ENCODE measurements at places on chromosomes 5 and 9. TPM values are rescaled to one million over a fixed set of nuclear protein-coding genes. Genes with fewer than 3 reads are reported as not detected.

CYSTM1 gene
- polyA plus RNA-seq: 13.0 TPM

GRCh38 chr9:21994556-21995005 lies at the start of gene CDKN2B-AS1:
CDKN2B-AS1 (plus strand) TSS chr9:21994791.
- no peak for DNase-seq
- H3K27ac ChIP-seq: peak within 1 kb of the TSS; percentile 98
- H3K27me3 ChIP-seq: peaks cover 19% of the 10 kb centered on the region
- H3K36me3 ChIP-seq: peaks cover 7% of the 10 kb centered on the region
- peak within 1 kb of the TSS; percentile 94 for H3K4me3 ChIP-seq

FAM163B gene
- polyA plus RNA-seq: not detected

TRPM3 gene
- not detected for polyA plus RNA-seq

FCN2 gene
- polyA plus RNA-seq: not detected

DNA sequence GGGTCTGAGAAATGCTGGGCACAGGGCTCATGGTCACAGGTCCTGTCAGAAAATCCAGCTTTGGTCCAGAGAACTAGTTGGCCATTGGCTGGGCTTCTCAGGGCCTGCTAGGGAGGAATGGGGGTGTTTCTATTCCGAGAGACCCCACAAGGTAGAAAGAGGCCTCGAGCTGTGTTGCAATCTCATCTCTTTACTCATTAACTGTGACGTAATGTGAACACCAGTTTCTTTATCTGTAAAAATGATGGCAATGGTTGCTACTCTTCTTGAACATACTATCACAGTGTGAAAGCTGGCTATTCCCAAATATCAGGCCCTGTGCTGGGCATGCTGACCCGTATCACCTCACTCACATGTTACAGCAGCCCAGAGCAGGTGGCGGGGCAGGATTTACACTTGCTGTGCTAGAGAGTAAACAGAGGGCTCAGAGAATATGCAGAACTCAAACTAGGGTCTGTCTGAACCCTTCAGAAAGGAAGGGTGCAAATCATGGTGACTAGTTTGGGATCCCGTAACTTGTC lies 35.7 kb upstream of the SLC25A51 start:
- no peaks in the 10 kb centered on the region for H3K4me1 ChIP-seq
- no peak overlapping the region for H3K27ac ChIP-seq
- H3K36me3 ChIP-seq: no peaks in the 10 kb centered on the region
- H3K27me3 ChIP-seq: peaks cover 3% of the 10 kb centered on the region

PCDH12 gene
- not detected for polyA plus RNA-seq

DNA sequence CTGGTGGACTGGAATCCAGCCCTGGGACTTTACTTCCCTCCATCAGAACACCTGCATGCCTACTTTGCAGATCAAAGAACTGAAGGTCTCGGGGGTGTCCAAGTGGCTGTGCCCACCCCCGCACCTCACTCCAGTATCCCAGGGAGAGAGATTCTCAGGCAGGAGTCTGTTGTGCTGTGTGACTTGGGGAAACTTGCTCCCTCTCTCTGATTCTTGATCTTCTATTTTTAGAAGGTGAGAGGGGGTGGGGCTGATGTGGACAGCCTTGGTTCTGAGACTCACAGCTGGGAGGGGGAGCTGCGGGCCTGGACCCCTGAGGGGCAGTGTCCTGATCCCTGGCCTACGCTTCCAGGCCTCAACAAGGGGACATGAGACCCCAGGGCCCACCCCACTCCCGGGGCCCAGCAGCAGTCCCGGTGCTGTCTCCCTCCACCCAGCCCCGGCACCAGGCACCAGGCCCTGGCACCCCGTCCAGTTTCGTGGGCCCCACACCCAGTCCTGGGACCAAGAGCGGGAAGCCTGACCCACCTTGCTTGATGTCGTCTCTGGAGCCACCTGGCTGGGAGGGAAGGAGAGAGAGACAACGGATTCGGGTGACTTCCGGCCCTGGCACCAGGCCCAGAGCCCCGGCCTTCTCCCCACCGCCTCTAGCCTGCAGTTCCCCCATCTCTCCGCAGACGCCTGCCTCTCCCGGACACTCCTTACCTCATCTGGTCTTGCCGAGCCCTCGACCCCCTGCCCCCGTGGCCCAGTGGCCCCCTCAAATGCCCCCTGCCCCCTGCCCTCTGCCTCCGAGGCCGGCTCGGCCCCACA lies 74.0 kb upstream of the SPTLC1 start:
- DNase-seq: no peak
- H3K27ac ChIP-seq: no peak overlapping the region
- H3K4me3 ChIP-seq: no peak overlapping the region
- H3K27me3 ChIP-seq: peaks cover 8% of the 10 kb centered on the region

DNA sequence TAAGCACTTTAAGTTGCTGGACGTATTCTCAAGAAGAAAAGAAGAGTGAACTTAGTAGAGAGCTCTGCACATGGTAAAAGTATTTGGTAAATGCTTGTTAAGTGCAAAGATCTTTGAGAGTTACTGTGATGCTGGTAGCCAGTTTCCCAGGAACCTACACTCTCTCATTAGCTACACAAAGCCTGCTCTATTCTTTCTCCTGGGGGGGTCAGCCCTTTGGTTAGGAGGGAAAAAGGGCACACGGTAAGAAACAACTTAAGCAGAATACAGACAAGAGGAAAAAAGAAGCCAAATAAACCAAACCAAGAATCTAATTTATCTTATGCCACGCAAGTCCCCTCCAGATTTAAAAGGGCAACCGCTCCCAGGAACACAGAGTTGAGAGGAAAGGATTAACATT lies 1100.1 kb upstream of the CDH10 start:
- no peaks in the 10 kb centered on the region for H3K27me3 ChIP-seq
- H3K4me3 ChIP-seq: no peak overlapping the region
- no peak for DNase-seq
- H3K4me1 ChIP-seq: no peaks in the 10 kb centered on the region
- no peak overlapping the region for H3K27ac ChIP-seq

CYSRT1 gene
- not detected for polyA plus RNA-seq

DNA sequence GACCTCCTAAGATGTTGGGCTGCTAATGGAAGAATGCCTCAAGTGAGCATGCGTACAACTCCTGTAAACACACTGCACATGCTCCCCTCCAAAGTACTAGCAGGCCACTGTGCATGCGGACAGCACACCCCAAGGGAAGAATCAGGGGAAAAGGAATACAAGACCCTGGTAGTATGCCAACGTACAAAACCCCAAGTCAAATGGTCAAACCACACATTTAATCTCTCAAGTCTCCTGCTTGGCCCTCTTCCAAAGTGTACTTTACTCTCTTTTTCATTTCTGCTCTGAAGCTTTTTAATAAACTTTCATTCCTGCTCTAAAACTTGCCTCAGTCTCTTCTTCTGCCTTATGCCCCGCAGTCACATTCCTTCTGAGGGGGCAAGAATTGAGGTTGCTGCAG lies 466.4 kb downstream of the DMRTA1 start:
- no peak overlapping the region for H3K27ac ChIP-seq
- no peaks in the 10 kb centered on the region for H3K4me1 ChIP-seq
- H3K27me3 ChIP-seq: no peaks in the 10 kb centered on the region
- H3K4me3 ChIP-seq: no peak overlapping the region

ARHGAP26 gene
- 3.7 TPM for polyA plus RNA-seq

TRAF1 gene
- 0.89 TPM for polyA plus RNA-seq

TMEM171 gene
- not detected for polyA plus RNA-seq

GRCh38 chr9:22036866-22037626 lies 27.9 kb upstream of the CDKN2B start:
- H3K36me3 ChIP-seq: no peaks in the 10 kb centered on the region
- DNase-seq: no peak
- peaks cover 7% of the 10 kb centered on the region for H3K4me1 ChIP-seq
- H3K27ac ChIP-seq: no peak overlapping the region

- no peak for DNase-seq
- H3K27me3 ChIP-seq: peaks cover 8% of the 10 kb centered on the region
- H3K4me1 ChIP-seq: no peaks in the 10 kb centered on the region
- H3K27ac ChIP-seq: no peak overlapping the region
- no peaks in the 10 kb centered on the region for H3K36me3 ChIP-seq
- no peak overlapping the region for H3K4me3 ChIP-seq
Measured at GRCh38 chr9:38250279-38251035, 142.0 kb upstream of the ALDH1B1 start.

GRCh38 chr5:80860924-80861613 lies 99.1 kb upstream of the RASGRF2 start:
- no peak for DNase-seq
- no peaks in the 10 kb centered on the region for H3K4me1 ChIP-seq
- no peak overlapping the region for H3K27ac ChIP-seq
- peaks cover 50% of the 10 kb centered on the region for H3K36me3 ChIP-seq

- H3K27me3 ChIP-seq: peaks cover 13% of the 10 kb centered on the region
- no peak overlapping the region for H3K4me3 ChIP-seq
- peaks cover 6% of the 10 kb centered on the region for H3K36me3 ChIP-seq
- no peak for DNase-seq
- no peak overlapping the region for H3K27ac ChIP-seq
- H3K4me1 ChIP-seq: no peaks in the 10 kb centered on the region
Measured at GRCh38 chr9:91001146-91001611, 199.6 kb downstream of the SYK start.

DNA sequence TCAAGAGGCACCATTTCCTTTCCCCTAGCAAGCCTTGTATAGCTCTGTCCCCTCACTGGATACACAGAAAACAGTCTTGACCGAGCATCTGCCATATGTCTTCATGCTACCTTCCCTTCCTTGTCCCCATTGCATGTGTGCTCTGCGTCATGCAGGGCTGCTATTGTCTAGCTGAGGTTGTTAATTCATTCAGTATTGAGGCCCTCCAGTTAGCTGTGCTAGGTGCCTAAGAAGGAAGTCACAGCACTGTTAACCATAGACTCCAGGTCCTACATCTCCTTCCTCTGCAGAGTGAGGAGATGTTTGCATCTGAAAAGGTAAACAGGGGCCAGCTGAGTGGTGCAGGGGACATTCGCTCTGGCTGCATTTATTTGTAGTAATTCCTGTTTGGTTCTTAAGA lies 48.2 kb downstream of the SLC1A3 start:
- no peak for DNase-seq
- no peaks in the 10 kb centered on the region for H3K4me1 ChIP-seq
- no peak overlapping the region for H3K27ac ChIP-seq
- no peak overlapping the region for H3K4me3 ChIP-seq
- no peaks in the 10 kb centered on the region for H3K36me3 ChIP-seq

GRCh38 chr5:61697809-61698558 lies 365.9 kb downstream of the ZSWIM6 start:
- H3K36me3 ChIP-seq: no peaks in the 10 kb centered on the region
- no peak overlapping the region for H3K4me3 ChIP-seq
- H3K4me1 ChIP-seq: no peaks in the 10 kb centered on the region
- no peaks in the 10 kb centered on the region for H3K27me3 ChIP-seq
- no peak for DNase-seq

STPG3 gene
- polyA plus RNA-seq: not detected

ZDHHC11 gene
- not detected for polyA plus RNA-seq

KIF4B gene
- polyA plus RNA-seq: not detected

UTP15 gene
- polyA plus RNA-seq: 6.2 TPM

- no peaks in the 10 kb centered on the region for H3K36me3 ChIP-seq
- DNase-seq: no peak
- peaks cover 13% of the 10 kb centered on the region for H3K4me1 ChIP-seq
- no peak overlapping the region for H3K4me3 ChIP-seq
Measured at GRCh38 chr5:55338810-55339243, 31.0 kb downstream of the MTREX start.

WDR38 gene
- not detected for polyA plus RNA-seq

- DNase-seq: no peak
- no peak overlapping the region for H3K27ac ChIP-seq
- no peaks in the 10 kb centered on the region for H3K36me3 ChIP-seq
- H3K27me3 ChIP-seq: no peaks in the 10 kb centered on the region
Measured at GRCh38 chr9:123348317-123348992, 7.5 kb upstream of the CRB2 start.

GRCh38 chr9:124291801-124292396 lies 34.1 kb downstream of the NEK6 start:
- peak overlapping the region; percentile 96 for H3K27ac ChIP-seq
- H3K4me1 ChIP-seq: peaks cover 47% of the 10 kb centered on the region
- H3K4me3 ChIP-seq: peak overlapping the region; percentile 57
- no peaks in the 10 kb centered on the region for H3K27me3 ChIP-seq
- H3K36me3 ChIP-seq: no peaks in the 10 kb centered on the region

DNA sequence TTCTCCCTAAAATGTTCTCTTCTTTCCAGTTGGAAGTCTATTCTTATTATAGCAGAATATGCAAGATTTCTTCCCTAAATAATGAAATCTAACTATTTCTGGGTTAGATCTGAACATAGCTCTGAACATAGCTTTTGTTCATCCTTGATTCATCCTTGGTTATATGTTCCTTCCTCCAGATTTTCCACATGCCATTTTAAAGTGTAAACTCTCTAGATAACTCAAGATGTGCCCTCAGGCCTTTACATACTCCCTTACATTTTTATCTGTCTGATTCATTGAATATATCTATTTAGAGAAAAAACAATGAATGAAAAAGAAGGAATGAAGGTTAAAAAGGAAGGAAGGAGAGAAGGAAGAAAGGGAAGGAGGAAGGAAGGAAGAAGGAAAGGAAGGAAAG lies 100.9 kb downstream of the FBXO38 start:
- DNase-seq: no peak
- H3K27me3 ChIP-seq: peaks cover 58% of the 10 kb centered on the region
- H3K4me3 ChIP-seq: no peak overlapping the region
- H3K27ac ChIP-seq: no peak overlapping the region
- no peaks in the 10 kb centered on the region for H3K36me3 ChIP-seq

GRCh38 chr5:126100767-126101166 lies 322.4 kb upstream of the GRAMD2B start:
- no peak overlapping the region for H3K27ac ChIP-seq
- H3K36me3 ChIP-seq: no peaks in the 10 kb centered on the region
- no peak overlapping the region for H3K4me3 ChIP-seq
- DNase-seq: no peak
- no peaks in the 10 kb centered on the region for H3K27me3 ChIP-seq
- no peaks in the 10 kb centered on the region for H3K4me1 ChIP-seq

ZNF879 gene
- 7.3 TPM for polyA plus RNA-seq

- H3K36me3 ChIP-seq: no peaks in the 10 kb centered on the region
- no peak overlapping the region for H3K27ac ChIP-seq
- DNase-seq: no peak
- H3K4me1 ChIP-seq: peaks cover 82% of the 10 kb centered on the region
- H3K4me3 ChIP-seq: no peak overlapping the region
Measured at GRCh38 chr5:133867341-133867740, 101.1 kb downstream of the C5orf15 start.

GRCh38 chr5:98968056-98968564 lies 39.3 kb upstream of the CHD1 start:
- no peaks in the 10 kb centered on the region for H3K36me3 ChIP-seq
- H3K27me3 ChIP-seq: no peaks in the 10 kb centered on the region
- H3K27ac ChIP-seq: no peak overlapping the region
- H3K4me3 ChIP-seq: no peak overlapping the region
- no peak for DNase-seq
- H3K4me1 ChIP-seq: no peaks in the 10 kb centered on the region

- DNase-seq: peak; percentile 42
- no peaks in the 10 kb centered on the region for H3K4me1 ChIP-seq
- H3K27ac ChIP-seq: no peak overlapping the region
- no peaks in the 10 kb centered on the region for H3K27me3 ChIP-seq
Measured at GRCh38 chr5:91225848-91226686, 157.1 kb downstream of the ARRDC3 start.

FGF10 gene
- not detected for polyA plus RNA-seq

GRCh38 chr5:6371079-6371810 lies 7.1 kb downstream of the MED10 start:
- no peak overlapping the region for H3K4me3 ChIP-seq
- H3K27ac ChIP-seq: no peak overlapping the region
- no peak for DNase-seq
- peaks cover 14% of the 10 kb centered on the region for H3K4me1 ChIP-seq
- H3K27me3 ChIP-seq: no peaks in the 10 kb centered on the region

C5orf46 gene
- polyA plus RNA-seq: not detected
